ENCODE measurements at places on chromosomes 7 and 10.

DNA sequence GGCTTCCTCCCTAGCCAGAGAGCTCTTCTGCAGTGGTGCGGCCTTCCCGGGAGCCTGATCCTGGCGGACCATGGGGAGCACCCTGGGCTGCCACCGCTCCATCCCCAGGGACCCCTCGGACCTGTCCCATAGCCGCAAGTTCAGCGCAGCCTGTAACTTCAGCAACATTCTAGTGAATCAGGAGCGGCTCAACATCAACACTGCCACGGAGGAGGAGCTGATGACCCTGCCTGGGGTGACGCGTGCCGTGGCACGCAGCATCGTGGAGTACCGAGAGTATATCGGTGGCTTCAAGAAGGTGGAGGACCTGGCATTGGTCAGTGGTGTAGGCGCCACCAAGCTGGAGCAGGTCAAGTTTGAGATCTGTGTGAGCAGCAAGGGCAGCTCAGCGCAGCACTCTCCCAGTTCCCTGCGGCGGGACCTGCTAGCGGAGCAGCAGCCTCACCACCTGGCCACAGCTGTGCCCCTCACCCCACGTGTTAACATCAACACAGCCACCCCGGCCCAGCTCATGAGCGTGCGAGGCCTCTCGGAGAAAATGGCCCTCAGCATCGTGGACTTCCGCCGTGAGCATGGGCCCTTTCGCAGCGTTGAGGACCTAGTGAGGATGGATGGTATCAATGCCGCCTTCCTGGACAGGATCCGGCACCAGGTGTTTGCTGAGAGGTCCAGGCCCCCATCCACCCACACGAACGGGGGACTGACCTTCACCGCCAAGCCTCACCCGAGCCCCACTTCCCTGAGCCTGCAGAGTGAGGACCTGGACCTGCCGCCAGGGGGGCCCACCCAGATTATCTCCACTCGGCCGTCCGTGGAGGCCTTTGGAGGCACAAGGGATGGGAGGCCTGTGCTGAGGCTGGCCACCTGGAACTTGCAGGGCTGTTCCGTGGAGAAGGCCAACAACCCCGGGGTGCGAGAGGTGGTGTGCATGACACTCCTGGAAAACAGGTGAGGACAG, 1.5 kb downstream of the EEPD1 start:
- no peak for DNase-seq

DNA sequence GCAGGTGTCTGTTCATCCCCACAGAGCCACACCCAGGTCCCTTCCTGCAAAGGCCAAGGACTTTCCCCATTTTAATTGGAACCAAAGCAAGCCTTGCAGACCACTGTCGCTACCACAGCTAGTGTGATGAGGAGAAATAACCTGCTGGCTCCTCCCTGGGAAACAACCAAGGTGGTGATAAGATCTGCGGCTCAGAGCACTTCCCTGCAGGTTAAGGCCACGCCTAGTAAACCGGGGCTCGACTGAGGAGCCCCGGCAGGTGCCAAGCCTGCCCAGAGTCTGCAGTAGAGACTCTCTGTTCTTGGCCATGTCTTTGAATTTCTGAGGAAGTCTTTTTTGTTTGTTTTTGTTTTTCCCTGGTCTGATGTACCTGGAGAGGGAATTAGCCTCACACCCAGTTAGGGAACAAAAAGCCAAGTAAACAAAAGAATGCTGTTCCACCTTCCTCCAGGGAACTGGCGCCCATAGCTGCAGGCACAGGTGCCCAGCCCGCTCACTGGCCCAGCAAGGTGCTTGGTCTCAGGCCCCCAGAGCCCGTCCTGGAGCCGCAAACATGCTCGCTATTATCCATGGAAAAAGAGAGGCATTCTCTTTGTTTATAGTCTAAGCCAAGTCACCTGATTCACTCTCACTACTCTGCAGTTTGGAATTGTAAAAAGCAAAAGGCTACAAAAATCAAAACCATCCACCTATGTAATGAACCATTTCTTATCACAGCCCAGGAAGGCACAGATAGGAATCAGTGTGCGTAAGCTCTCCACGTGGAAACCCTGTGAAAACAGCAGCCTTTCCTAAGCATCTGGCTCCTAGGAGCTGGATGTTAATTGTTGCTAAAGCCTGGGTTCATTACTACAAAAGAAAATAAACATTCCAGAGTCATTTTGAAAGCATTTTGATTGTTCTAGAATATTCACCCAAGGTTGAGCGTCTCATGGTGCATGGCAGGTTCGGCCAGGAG, 2.7 kb downstream of the GPR146 start:
- DNase-seq: no peak

- DNase-seq: peak; percentile 5
Observed at GRCh38 chr7:105580022-105580740, 1.1 kb downstream of the EFCAB10 start.

GRCh38 chr7:24732646-24733413, 24.4 kb downstream of the GSDME start:
- no peak for DNase-seq

GRCh38 chr7:102874166-102874829, 38.5 kb upstream of the LRRC17 start:
- no peak for DNase-seq

DNA sequence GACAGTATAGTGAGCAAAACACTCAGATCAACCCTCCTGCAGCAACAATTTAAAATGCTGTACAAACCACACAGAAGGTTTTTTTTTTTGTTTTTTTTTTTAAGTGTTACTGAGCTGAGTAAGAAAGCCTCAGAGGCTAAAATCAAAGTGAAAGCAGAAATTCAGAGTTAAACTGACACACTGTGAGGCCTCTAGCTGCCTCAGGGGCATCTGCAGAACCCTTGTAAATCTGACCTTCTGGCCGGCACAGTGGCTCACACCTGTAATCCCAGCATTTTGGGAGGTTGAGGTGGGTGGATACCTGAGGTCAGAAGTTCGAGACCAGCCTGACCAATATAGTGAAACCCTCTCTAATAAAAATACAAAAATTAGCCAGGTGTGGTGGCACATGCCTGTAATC, 7.4 kb upstream of the GNA12 start:
- DNase-seq: no peak

DNA sequence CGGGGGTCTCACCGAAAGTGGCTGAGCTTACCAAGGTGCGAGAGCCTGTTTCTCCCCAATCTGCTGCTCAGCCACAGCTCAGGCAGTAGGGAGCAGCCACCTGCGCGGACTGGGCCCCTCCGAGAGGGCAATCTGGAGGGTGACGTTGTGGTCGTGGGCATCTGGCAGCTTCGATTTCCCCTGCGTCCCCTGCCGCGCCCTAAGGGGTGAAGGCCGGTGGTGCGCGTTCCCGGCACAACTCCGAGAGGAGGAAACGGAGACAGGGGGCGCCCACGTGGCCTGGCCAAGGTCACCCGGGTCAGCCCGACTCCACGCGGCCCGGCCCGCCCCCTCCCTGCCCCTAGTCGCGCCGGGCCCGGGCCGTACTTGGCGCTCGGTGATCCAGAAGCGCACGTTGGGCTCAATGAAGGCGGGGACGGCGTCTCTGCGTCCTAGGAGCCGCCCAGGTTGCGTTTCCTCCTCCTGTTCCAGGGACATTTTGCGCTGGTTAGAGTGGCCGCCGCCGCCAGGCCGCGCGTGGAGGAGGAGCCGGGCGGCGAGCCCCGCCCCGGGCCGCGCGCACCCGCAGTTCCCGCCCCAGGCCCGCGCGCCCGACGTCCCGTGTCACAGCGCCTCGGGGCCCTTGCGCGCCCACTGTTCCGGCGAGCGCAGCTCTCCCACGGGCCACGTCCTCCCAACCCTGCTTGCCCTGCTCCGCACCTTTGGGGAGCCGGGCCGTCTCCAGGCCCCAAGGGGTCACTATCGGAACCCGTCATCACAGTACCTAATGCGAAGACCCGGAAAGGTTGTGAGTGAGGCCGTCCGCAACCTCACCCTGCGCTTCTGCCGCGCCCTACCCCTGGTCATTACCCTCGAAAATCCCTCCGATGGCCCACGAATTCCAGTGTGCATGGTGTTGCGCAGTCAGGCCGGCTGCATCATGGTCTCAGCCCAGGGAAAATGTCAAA, at the start of gene SFXN4:
Gene SFXN4 (minus strand): TSS at position 544 of the 947 bp plus-strand sequence. CDS start 67 bp downstream, at position 477.
- peak; percentile 74 for DNase-seq

GRCh38 chr10:3400348-3400747, 227.8 kb upstream of the PITRM1 start:
- no peak for DNase-seq

- DNase-seq: no peak
Observed at GRCh38 chr7:31957756-31958155, 112.5 kb downstream of the PDE1C start.

DNA sequence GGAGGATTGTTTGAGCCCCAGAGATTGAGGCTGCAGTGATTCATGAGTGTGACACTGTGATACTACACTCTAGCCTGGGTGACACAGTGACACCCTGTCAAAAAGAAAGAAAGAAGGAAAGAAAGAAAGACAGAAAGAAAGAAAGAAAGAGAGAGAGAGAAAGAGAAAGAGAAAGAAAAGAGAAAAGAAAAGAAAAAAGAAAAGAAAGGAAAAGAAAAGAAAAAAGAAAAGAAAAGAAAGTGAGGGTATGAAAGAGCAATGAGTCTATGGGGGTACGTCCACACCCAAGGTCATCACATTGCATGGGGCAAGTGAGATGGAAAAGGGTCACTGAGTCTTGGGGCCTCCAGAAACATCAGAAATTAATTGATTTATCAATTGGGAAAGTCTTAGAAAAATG, 135.2 kb upstream of the CSTF2T start:
- no peak for DNase-seq

GRCh38 chr7:38187794-38188440, 9.9 kb downstream of the STARD3NL start:
- no peak for DNase-seq

DNA sequence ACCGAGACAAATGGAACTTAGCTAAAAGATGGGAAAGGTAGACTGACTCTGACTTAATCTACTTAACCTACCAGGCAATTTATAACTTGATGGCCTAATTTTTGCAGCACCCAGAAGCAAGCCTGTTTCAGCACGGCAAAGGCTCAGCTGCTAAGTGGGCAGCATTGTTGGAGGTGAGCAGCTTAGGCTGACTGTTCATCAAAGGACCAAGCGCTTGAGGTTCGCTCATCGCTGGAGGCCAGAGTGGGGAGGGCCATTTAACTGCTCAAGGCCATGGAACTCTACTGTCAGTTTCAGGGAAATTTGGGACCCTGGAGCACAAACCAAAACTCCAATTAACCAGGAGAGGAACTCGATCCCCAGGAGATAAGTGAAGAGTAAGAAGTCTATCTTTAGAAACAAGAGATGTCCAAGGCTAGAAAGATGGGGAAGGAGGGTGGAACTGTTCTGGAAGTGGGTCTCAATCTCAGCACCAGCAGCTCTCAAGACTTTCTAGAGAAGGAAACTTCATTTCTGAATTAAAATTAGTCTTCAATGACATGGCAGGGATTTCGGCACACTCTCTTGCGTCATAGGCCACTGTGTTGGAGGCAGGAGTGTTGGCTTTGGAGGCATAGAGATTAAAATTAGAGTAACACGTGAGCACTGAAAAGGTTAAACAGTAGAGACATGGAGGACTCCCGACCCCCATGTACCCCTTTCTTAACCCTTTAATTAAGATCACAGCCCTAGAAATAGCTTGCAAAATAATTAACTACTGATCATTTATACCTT, 43.1 kb downstream of the EGFR start:
- no peak for DNase-seq

- DNase-seq: no peak
Observed at GRCh38 chr10:70085975-70086613, 33.4 kb downstream of the MACROH2A2 start.

GRCh38 chr10:56316603-56317002, 44.5 kb downstream of the ZWINT start:
- DNase-seq: no peak

GRCh38 chr10:3068201-3068967, 1.0 kb downstream of the PFKP start:
- DNase-seq: peak; percentile 27

GRCh38 chr7:29375641-29376562, 181.3 kb downstream of the CHN2 start:
- peak; percentile 18 for DNase-seq

DNA sequence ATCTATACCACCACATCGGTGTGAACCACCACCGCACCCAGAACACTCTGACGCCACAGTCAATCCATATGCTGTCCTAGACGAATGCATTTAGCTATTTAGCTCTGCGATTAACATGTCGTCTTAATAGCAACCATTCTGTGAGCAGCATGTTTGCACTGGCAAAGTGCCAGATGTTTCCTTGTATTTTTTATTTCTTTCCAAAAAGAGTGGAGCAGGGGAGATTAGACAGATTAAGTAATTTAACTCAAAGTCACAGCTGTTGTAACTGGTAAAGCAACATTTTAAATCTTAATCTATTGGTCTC, 57.0 kb upstream of the ARL4A start:
- no peak for DNase-seq

DNA sequence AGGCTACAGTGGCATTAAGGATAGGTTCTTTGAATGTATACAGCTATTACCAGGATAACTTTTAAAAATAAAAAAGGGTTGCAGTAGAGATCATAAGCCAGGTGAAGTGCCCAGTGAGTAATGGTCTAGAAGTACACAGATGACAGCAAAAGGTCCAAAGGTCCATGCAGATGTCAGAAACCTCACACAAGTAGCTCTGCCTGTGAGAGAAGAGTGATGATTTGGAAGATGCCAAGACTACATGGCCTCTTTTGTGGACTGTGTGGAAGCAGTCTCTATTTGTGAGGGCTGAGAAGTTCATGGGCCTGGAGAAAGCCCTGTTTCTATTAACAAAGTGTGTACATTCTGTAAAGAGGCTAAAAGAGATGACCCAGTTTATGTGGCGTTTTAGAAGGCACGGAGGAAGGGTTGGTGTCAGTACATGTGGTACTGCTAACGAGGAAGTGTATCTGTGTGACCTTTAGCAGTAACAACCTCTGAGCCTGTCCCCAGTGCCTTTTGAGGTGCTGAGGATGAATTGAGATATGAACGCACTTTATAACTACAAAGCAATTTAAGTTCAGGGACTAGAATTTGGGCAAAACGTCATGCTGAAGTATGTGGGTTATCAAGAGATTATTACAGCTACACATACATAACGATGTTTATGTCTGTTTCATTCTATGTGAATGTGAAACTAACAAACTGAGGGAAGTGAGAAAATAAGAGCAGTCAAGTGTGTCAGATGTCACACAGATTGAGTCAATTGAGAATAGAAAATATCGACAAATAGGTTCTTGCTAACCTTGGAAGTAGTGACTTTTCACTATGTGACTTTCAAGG, 7.6 kb downstream of the CYCS start:
- no peak for DNase-seq

DNA sequence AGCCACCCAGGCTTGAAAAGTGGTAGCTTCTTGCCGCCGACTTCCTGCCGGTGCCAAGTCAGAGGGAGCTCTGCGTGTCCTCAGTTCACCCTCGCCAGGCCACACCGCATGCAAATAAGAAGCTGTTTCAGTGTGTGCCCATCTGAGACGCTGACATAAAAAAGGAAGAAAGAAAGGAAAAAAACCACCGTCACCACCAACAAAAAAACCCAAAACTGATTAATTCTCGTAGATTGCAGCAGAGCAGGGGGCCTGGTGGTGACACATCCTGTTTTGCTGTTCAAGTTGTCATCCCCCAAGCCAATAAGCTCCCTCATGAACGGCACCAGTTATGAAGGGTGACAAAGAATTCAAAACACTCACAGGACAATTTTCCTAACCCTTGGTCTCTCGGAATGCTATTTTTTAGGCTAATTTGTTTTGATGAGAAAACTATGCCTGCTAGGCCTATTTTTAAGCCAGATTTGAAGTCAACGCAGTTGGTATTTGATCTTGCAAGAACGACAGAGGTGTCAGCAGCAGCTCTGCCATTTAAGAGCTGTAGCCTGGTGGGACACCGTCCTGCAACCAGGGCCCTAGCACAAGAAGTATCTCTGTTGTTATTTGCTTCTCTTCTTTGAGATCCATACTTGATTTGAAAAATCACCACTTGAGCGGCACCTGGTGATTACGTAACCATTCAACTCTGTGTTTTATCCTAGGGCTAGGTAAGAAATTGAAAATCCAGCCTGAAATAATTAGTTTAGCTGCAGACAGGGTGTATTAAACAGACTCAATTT, 145.6 kb downstream of the PFKFB3 start:
- no peak for DNase-seq

- no peak for DNase-seq
Observed at GRCh38 chr10:32938554-32939061, 19.4 kb downstream of the ITGB1 start.
